Spleen (tissue), 13 donors: ENCODE measurements at places on chromosomes 7 and 10. TPM values are rescaled to one million over a fixed set of nuclear protein-coding genes. Genes with fewer than 3 reads are reported as not detected.

DNA sequence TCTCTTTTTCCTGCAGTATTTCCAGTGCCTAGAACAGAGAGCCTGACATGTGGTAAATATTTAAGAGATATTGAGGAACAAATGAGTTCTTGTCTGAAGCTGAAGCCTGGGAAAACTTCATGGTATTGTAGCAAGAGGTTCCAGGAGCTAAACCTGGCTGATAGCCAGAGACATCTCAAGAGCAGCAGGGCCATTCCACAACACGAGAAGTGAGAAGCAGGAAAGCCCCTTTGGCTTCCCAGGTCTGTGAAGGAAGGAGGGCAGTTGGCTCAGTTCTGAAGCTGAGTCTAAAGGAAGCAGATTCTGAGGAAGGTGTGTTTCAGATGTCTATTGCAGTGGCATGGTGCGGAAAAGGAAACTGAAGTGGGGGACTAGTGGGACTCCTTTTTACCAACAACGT lies 63.8 kb upstream of the FAM204A start:
- H3K4me1 ChIP-seq = no peaks in the 10 kb centered on the region
- no peak for DNase-seq
- no peak overlapping the region for H3K4me3 ChIP-seq
- no peaks in the 10 kb centered on the region for H3K36me3 ChIP-seq
- no peak overlapping the region for H3K27ac ChIP-seq

GRCh38 chr7:16803881-16804673 lies 722 bp downstream of the AGR2 start:
- H3K36me3 ChIP-seq = no peaks in the 10 kb centered on the region
- H3K4me1 ChIP-seq = no peaks in the 10 kb centered on the region
- H3K27me3 ChIP-seq = no peaks in the 10 kb centered on the region
- no peak overlapping the region for H3K27ac ChIP-seq
- no peak overlapping the region for H3K4me3 ChIP-seq

GRCh38 chr7:1675673-1676549 lies 5.8 kb downstream of the ELFN1 start:
- H3K27me3 ChIP-seq = no peaks in the 10 kb centered on the region
- H3K4me1 ChIP-seq = peaks cover 1% of the 10 kb centered on the region
- no peaks in the 10 kb centered on the region for H3K36me3 ChIP-seq

GRCh38 chr7:12701433-12701832 lies 14.0 kb downstream of the ARL4A start:
- H3K36me3 ChIP-seq = no peaks in the 10 kb centered on the region
- H3K4me3 ChIP-seq = no peak overlapping the region
- H3K27me3 ChIP-seq = no peaks in the 10 kb centered on the region
- no peak for DNase-seq
- no peak overlapping the region for H3K27ac ChIP-seq
- no peaks in the 10 kb centered on the region for H3K4me1 ChIP-seq

- no peak overlapping the region for H3K27ac ChIP-seq
- H3K4me3 ChIP-seq = no peak overlapping the region
- H3K27me3 ChIP-seq = no peaks in the 10 kb centered on the region
- no peaks in the 10 kb centered on the region for H3K4me1 ChIP-seq
- H3K36me3 ChIP-seq = no peaks in the 10 kb centered on the region
Observed at GRCh38 chr7:141178486-141179135, 104.7 kb downstream of the TMEM178B start.

BHLHA15 gene
- polyA plus RNA-seq = not detected
